ENCODE measurements at places on chromosomes 12 and 14.

DNA sequence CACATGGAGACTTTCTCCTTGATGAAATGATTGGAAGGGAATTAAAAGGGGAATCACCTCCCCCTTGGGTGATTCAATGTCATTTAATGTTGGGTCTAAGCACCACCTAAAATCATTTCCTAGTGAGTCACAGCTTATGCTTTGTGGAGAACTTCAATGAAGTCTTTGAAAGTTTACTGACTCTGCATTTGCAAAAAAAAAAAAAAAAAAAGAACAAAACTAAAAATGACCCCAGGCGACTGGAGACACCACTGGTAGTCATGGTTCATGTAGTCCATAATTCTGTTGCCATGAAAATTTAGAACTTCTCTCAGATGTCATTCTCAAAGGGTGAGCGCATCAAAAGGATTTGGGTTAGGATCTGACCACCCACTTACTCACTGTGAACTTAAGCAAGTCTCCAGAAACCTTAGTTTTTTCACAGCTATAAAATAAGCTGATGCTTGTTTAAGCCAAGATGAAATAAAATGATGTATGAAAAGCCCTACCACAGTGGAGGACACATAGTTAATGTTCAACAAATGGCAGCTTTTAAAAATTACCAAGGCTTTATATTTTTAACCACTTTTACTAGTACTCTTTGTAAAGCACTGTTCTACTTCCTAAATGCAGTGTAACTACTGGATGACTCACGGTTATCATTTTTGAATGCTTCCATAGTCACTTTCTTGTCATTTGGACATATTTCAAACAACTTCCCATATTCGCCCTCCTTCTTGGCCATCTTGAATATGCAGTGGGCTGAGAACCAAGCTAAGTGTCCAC lies 18.1 kb upstream of the KSR2 start:
- no peak for DNase-seq

DNA sequence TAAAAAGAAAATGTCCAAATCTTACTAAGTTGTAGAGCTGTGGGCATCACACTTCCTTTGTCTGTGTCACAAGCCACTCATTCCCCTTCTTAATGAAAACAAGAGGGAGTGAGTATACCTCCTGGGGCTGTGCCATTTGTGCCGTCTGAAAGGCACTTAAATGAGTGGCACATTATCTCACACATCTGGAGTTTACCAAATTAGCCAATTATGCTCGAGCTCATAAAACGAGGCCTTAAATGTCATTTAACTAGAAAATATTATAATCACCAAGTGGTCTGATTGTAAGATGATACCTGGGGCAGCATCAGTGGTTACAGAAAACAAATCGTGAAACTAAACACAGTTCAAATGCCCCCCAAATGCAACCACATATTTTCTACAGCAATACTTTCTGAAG lies 146.1 kb downstream of the PAX9 start:
- no peak for DNase-seq

- DNase-seq: peak; percentile 24
Measured at GRCh38 chr14:104827177-104828055, 26.5 kb downstream of the ZBTB42 start.

DNA sequence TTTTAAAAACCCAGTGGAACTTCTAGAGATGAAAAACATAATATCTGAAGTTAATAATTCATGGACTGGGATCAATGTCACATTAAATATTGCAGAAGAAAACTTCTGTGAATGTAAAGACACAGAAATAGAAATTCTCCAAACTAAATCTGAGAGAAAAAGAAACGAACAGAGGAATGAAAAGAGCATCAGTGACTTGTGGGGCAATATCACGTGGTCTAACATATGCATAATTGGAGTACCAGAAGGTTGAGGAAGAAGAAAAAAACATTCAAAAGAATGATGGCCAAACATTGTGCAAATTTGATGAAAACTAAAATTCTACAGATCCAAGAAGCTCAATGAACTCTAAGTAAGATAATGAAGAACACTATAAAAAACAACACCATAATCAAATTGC lies 130.8 kb downstream of the EFCAB11 start:
- no peak for DNase-seq

GRCh38 chr12:3328081-3328480 lies 162.9 kb upstream of the PRMT8 start:
- DNase-seq: no peak

GRCh38 chr14:67461341-67461985 lies 27.1 kb downstream of the TMEM229B start:
- no peak for DNase-seq

DNA sequence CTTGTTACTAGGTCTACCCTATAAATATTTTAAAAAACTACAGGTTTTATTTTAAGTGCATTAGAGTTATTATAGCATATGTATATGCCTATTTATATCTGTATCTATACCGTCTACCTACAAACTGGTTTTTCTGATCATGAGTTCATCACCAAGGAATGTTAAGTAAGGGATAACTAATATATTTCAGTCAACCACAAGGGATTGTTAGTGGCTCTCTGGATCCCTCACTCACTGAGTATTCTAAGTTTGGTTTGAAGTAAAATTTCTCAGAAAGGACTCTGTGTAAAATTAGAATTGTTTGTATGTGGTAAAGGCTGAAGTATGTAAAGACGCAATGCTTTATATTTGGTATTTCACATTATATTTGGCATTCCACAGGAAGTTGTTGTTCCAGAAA lies 4.8 kb downstream of the EPYC start:
- DNase-seq: no peak

GRCh38 chr12:128513331-128513730 lies 246.4 kb downstream of the TMEM132C start:
- DNase-seq: no peak

DNA sequence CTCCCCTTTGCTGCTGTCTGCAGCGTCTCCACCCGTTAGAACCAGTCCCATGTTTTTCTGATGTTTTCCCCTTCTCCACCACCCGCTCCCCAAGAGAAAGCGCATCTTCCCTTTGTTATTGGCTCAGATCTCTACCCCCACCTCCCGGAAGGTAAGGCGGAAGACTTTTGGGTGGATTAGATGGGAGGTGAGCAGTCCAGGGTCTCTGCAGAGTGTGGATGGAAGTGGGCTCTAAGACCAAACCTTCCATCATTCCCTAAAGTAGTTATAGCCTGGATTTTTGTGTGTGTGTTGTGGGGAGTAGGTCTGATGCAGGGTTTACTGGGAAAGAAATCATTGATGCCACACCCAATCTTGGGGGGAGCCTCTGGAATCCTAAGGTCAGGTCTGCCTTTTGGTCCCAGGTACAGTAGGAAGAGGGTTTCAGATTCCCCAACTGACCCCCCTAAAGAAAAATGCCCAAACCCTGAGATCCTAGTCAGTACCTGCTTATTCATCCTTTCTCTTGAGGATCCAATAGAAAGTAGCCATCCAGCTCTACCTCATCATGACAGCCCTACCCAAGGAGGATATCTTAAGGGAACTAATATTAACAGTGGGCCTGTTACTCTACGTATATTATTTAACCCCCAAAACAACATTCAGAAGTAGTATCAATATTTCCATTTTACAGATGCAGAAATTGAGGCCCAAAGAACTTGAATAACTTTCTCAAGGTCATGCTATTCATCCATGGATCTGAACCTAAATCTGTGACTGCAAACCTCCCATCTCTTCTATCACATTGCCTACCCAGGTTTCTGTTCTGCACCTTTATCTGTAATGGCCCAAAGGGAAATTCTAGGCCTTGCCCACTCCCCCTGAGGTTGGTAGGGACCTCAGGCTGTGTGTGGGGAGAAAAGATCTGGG lies 1.1 kb downstream of the KIF5A start:
- DNase-seq: no peak

GRCh38 chr12:1640328-1641234 lies 11.6 kb downstream of the WNT5B start:
- DNase-seq: no peak

- DNase-seq: no peak
Measured at GRCh38 chr12:98686603-98687002, 41.5 kb downstream of the APAF1 start.

DNA sequence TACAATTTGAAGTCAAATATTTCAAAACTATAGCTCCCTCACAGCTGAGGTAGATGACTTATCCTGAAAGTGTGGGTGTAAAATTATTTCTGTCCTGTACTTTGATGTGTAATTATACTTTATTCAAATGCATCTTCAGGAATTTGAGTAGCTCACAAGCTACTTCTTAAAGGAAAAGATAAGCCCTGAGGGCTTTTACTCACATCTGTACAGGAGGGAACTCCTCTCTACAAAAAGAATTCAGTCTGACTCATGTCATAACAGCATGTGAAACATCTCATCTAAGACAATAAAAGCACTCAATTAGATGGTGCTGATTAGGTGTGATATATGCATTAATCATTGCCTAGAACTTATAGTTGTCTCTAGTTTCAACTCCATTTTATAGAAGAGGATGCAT lies 452.0 kb downstream of the PRKD1 start:
- no peak for DNase-seq

DNA sequence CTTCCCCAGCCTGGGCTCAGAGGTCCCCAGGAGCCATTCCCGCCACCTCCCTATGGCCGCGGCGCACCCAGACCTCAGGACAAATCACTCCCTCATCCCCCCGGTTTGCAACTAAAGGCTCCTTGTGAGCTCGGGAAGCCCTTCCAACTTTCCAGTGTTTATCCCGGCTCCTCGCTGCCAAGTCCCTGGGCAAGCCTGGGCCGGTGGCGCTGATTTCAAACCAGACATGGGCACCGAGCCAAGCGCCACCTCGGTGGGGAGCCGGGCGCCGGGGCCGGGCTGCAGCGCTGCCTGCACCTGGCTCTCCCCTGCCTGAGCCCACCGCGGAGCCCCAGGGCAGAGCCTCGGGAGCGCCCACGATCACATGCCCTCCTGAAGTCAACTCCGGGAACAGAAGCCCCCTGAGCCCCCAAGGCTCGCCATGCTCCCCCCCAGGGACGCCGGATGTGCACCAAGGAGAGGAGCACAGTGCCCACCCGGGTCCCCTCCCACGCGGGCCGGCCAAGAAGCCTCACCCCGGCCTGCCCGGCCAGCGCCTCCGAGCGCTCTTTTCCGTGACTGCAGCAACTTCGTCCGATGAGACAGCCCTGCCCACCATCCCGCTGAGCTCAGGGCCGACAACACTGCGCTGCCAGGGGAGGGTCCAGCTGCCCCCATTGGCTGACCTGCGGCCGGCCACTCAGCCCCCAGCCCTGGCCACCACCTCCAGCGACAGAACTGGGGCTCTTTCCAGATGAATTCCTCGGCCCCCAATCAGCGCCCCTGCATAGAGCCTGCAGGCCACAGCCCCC lies 50.0 kb downstream of the NCOR2 start:
- DNase-seq: no peak

DNA sequence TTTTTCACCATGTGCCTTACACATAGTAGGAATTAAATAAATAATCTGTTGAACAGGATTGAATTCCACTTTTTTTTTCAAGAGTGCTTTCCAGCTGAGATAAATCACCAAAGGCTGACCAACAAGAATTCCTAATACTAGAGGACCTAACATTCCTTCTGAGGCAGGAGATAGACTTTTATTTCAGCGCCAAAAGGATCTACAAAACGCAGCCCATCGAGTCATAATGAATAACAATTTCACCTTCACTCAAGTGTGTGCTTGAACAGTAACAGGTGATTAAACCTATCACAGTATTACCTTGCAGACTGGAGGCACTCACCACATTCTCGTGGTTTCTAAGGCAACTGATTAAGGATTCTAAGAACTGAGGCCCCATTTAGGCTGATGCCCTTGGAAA lies 224.3 kb upstream of the ATP2B1 start:
- DNase-seq: no peak

DNA sequence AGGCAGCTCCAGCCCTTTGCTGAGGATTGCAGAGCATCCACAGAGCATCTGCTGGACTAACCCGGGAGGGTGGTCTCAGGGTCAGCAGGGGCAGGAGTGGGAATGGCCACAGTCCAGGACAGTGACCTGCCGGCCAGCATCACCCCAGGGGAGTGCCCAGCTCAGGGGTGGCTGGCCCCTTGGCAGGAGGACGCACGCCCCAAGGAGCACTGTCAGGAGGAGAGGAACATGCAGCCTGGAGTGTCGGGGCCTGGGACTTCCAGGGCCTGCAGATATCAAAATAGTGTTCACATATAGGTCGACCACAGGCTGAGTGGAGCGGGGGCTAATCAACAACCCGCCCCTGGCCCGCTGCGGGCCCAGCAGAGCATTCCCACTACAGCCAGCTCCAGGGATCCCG lies 33.2 kb upstream of the TEX22 start:
- DNase-seq: no peak

DNA sequence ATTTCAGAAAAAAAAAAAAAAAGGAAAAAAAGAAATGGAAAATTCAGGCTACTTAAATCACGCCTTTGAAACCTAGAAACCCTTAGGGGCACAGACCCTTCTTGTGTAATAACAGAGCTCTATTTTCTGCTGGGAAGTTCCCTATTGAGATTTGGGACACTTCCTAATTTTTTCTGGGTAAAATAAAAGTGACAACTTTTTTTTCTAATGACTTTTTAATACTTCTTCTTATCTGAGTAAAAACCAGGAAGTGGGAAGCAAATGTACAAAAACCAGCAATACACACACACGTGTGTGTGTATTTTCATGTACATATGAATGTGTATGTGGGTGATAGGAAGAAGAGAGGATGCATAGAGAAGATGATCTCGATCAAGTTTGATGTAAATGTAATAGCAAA lies 35.8 kb downstream of the ETV6 start:
- DNase-seq: no peak

- no peak for DNase-seq
Measured at GRCh38 chr14:51507906-51508511, 143.7 kb upstream of the FRMD6 start.

DNA sequence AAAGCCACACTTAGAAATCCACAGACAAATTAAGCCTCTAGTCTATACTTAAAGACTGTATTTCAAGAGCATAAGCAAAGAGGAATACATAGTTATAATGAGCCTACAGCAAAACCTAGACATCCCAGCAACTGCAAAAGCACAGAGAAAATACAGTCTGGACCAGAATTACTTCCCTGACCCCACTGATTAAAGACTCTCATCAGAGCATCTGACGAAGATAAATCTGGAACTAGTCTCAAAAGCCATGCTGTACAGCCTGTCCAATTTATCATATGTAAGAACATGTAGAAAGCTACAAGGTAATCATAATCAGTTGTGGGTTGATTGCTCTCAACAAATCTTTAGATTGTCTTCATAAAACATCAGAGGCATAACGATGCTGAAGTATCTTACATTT lies 285.1 kb upstream of the CAND1 start:
- DNase-seq: no peak

DNA sequence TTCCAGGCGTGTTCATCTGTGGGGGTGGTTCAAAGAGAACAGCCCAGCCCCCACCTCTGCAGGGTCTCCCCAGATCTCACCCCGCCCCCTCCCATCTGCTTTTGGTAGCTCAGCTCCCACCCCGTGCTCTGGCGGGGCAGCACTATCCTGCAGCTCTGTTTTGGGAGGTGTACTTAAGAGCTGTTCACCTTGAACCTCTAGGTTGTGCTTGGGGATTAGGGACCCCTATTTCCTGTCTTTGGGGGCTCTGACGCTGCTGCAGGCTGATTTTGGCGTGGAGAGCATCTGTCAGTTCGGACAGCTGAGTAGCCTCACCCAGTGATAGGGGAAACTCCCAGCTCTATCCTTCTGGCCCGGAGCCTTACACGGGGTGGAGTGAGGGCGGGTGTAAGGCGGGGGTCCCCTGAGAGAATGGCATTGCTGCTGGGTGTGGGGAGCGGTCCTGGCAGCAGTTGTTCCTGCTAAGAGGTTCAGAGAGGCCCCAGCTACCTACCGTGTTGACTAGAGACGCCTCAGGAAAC lies 765 bp downstream of the TMEM120B start:
- no peak for DNase-seq

GRCh38 chr12:118409834-118410233 lies 33.5 kb downstream of the SUDS3 start:
- no peak for DNase-seq
